Transverse colon (tissue), 4 donors: ENCODE measurements at places on chromosomes 13 and 19.

DNA sequence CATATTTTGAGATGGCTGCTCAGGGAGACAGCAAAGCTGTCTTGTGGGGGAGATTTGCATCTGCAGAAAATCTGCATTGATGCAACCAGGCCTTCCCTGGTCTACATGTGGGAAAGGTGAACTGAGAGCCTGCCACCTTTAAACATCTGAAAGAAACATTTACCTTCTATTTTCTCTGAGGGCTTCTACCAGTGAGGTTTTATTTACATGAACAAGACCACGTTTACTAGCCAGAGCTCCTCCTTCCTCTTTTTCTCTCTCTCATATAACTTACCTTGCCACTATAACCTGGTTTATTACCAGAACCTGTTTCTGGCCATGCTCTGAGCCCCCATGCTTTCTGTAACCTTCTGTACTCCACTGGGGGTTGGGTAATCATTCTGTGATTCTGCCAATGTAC is 14.4 kb upstream of the RUBCNL start:
- H3K4me1 ChIP-seq, result no peaks in the 10 kb centered on the region
- no peak overlapping the region for H3K27ac ChIP-seq
- DNase-seq, result no peak
- no peak overlapping the region for H3K4me3 ChIP-seq
- no peaks in the 10 kb centered on the region for H3K36me3 ChIP-seq

- no peak overlapping the region for H3K4me3 ChIP-seq
- no peak overlapping the region for H3K27ac ChIP-seq
- no peaks in the 10 kb centered on the region for H3K4me1 ChIP-seq
- no peaks in the 10 kb centered on the region for H3K27me3 ChIP-seq
Observed at GRCh38 chr13:90414691-90415596, 932.5 kb upstream of the MIR17HG start.

- DNase-seq, result no peak
- no peaks in the 10 kb centered on the region for H3K36me3 ChIP-seq
- no peaks in the 10 kb centered on the region for H3K27me3 ChIP-seq
- H3K4me3 ChIP-seq, result no peak overlapping the region
- no peaks in the 10 kb centered on the region for H3K4me1 ChIP-seq
- H3K27ac ChIP-seq, result no peak overlapping the region
Observed at GRCh38 chr13:38954844-38955243, 35.8 kb downstream of the STOML3 start.

DNA sequence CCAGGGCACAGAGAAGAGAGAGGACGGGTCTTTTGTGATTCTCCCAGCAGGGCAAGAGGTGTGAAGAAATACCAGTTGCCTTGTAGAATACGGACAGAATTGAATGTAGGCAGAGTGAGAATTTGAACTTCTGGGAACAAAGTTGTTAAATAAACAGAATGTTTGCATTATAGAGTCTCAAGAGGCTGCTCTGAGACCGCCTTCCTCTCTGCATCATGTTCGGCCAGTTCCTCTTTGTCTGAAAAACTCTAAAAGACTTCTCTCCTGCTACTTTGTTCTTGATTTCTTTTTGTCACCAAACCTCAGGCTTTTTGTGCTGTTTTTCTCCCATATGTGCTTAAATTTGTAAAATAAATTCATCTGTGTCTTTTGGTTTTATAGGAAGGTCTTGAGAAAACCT is 256.4 kb downstream of the DLEU7 start:
- no peaks in the 10 kb centered on the region for H3K36me3 ChIP-seq
- H3K4me3 ChIP-seq, result no peak overlapping the region
- no peak overlapping the region for H3K27ac ChIP-seq
- H3K27me3 ChIP-seq, result no peaks in the 10 kb centered on the region
- H3K4me1 ChIP-seq, result no peaks in the 10 kb centered on the region
- no peak for DNase-seq

- H3K4me3 ChIP-seq, result no peak overlapping the region
- peaks cover 55% of the 10 kb centered on the region for H3K36me3 ChIP-seq
- no peak for DNase-seq
- no peaks in the 10 kb centered on the region for H3K4me1 ChIP-seq
- H3K27ac ChIP-seq, result no peak overlapping the region
Observed at GRCh38 chr19:40081411-40081810, 9.3 kb downstream of the ZNF780A start.

DNA sequence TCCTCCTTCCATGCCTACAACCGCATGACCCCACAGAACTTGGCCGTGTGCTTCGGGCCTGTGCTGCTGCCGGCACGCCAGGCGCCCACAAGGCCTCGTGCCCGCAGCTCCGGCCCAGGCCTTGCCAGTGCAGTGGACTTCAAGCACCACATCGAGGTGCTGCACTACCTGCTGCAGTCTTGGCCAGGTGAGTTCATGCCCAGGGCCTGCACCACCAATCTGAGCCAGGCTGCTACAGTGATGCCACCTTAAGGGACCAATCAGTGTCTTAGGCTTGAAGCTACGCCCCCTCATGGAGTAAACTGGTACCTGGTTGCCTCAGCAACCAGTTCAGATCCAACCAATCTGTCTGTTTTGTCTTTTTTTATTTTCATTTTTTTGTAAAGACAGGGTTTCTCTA is 5.2 kb downstream of the SYDE1 start:
- H3K4me1 ChIP-seq, result peaks cover 16% of the 10 kb centered on the region
- peaks cover 17% of the 10 kb centered on the region for H3K36me3 ChIP-seq
- no peak for DNase-seq
- peaks cover 18% of the 10 kb centered on the region for H3K27me3 ChIP-seq
- no peak overlapping the region for H3K4me3 ChIP-seq
- no peak overlapping the region for H3K27ac ChIP-seq

GRCh38 chr13:71775966-71776365 is 91.0 kb downstream of the DACH1 start:
- H3K4me1 ChIP-seq, result no peaks in the 10 kb centered on the region
- H3K27ac ChIP-seq, result no peak overlapping the region
- H3K27me3 ChIP-seq, result no peaks in the 10 kb centered on the region
- no peak overlapping the region for H3K4me3 ChIP-seq

GRCh38 chr13:52034616-52035226 is 10.2 kb downstream of the UTP14C start:
- no peaks in the 10 kb centered on the region for H3K36me3 ChIP-seq
- H3K27ac ChIP-seq, result no peak overlapping the region
- H3K27me3 ChIP-seq, result no peaks in the 10 kb centered on the region
- no peak overlapping the region for H3K4me3 ChIP-seq

- H3K27me3 ChIP-seq, result no peaks in the 10 kb centered on the region
- H3K36me3 ChIP-seq, result no peaks in the 10 kb centered on the region
- H3K4me3 ChIP-seq, result no peak overlapping the region
- no peak overlapping the region for H3K27ac ChIP-seq
Observed at GRCh38 chr13:100131863-100132574, 43.1 kb downstream of the PCCA start.

DNA sequence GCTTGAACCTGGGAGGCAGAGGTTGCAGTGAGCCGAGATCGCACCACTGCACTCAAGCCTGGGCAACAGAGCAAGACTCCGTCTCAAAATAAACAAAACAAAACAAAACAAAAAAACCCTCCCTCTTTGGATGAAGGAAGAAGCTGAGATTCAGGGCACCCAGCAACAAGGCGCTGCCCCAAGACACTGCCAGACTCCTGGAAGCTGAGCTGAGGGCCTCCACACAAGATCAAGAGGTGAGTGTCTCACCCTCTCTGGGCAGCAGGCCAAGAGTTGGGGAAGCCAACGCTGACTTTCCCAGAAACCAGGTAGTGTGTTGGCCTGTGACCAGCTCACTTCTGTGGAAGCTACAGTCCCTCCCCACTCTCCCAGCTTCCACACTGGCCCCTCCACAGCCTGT is 3.7 kb upstream of the TYROBP start:
- H3K36me3 ChIP-seq, result no peaks in the 10 kb centered on the region
- H3K27me3 ChIP-seq, result no peaks in the 10 kb centered on the region
- no peak overlapping the region for H3K4me3 ChIP-seq
- DNase-seq, result no peak
- H3K4me1 ChIP-seq, result no peaks in the 10 kb centered on the region

DNA sequence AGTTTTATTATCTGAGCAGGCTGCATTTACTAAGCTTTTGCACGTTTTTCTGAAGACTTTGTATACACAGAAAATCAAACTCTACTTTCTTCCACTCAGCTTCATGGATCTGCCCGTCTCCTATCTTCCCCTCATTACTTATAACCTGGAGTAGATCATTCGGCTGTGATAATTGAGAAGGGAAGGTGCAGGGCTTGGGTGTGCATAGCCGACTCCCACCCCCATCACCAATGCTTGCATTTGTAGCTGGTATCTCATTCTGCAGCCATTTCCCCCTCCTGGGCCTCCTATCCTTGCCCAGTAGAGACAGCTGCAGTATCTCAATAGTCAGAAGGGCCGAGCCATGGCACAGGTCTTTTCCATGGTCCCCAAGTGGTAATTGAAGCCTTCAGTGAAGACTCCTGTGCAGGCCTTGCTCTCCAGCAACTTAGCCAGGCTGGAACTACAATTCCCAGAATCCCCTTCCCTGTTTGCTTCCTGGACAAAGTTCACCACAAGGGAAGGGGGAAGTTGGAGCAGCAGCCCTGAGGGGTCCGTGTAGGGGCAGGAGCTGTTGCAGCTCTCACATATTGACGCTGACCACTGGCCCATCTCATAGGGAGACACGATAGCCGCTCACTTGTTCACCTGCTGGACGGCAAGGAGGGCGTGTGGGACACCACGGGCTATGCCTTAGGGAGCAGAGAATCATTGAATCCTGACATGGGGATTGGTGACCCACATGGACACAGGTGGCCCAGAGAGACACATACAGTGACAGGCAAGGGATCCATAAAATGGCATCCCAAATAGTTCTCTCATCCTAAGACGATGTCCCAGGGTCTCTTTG is 2.1 kb upstream of the SIGLEC8 start:
- H3K36me3 ChIP-seq, result no peaks in the 10 kb centered on the region
- no peak overlapping the region for H3K27ac ChIP-seq
- DNase-seq, result no peak
- no peaks in the 10 kb centered on the region for H3K4me1 ChIP-seq

GRCh38 chr19:4531562-4532165 is 3.4 kb downstream of the PLIN5 start:
- H3K4me1 ChIP-seq, result peaks cover 13% of the 10 kb centered on the region
- H3K27me3 ChIP-seq, result peaks cover 25% of the 10 kb centered on the region
- H3K4me3 ChIP-seq, result no peak overlapping the region
- DNase-seq, result no peak
